ENCODE measurements at places on chromosomes 7 and 10.

DNA sequence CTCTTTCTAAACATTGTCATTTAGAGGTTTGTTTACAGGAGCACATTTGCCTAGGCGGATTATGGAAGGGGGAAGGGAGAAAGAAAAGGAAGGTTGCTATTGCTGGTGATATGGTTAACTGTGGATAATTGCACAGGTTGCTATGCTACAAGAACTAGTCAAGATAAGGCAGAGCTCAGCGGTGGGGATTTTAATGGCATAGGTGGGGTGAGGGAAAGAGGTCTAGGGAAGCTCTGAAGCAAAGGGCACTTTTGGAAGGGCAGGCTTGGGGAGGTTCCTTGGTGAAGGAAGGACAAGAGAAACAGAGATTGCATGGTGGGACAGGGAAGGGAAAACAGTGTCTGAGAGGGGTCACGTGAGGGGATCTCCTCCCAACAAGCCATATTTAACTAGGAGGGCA lies 19.5 kb downstream of the HYAL4 start:
- DNase-seq: no peak

GRCh38 chr10:59362959-59363381 lies 621 bp upstream of the FAM13C start:
- peak; percentile 40 for DNase-seq

- no peak for DNase-seq
Observed at GRCh38 chr10:12597788-12598765, 248.7 kb downstream of the CAMK1D start.

DNA sequence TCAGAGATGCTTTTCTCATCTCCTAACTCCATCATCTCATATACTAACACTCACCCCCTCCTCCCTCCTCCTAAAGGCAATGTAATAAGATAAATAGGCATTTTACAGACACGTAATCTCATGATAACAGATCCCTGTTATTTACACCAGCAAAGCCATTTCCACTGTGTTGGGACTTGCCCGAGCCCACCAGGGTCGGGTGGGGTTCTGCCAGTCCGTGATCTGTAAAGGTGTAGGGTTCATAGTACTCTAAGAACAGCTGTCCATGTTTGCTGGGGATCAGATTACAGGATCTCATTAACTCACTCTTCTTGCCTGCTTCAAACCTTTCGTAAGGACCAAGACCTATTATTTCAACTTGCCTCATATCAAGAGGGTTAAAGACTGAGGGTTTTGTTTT lies 172.4 kb downstream of the FZD1 start:
- no peak for DNase-seq

- DNase-seq: no peak
Observed at GRCh38 chr7:102845346-102845745, 67.5 kb upstream of the LRRC17 start.

- peak; percentile 27 for DNase-seq
Observed at GRCh38 chr10:47379901-47380300, 4.2 kb downstream of the ZNF488 start.

GRCh38 chr10:28949005-28950004 lies 272.0 kb downstream of the BAMBI start:
- DNase-seq: no peak

DNA sequence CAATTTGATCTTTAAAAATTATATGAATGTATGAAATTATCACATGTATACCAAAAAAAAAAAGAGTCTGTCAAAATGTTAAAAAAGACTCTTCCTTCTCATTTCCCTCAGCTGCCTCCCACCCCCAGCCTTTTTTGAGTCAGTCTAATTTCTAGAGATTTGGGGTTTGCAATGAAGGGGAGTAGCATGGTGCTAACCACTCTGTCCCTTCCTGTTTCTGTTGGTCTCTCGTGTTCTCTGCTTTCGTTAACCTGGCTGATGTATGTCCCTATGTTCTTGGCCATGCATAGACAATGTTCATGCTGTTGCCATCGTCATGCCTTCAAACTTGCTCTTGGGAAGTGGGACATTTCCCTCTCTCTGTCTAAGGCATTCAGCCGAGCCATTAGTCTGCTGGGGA lies 474.1 kb downstream of the LRMDA start:
- DNase-seq: no peak

DNA sequence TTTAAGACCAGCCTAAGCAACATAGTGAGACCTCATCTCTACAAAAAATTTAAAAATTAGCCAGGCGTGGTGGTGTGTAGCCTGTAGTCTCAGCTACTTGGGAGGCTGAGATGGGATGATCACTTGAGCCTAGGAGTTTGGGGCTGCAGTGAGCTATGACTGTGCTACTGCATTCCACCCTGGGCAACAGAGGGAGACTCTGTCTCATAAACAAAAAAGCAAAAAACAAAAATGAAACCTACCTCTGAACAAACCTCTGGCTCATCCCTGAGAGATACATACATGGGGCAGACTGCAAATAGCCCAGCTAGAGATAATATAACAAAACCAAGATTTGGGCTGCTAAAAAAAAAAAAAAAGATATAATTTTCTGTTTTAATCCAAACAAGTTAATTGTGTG lies 19.5 kb downstream of the C10orf67 start:
- DNase-seq: no peak

DNA sequence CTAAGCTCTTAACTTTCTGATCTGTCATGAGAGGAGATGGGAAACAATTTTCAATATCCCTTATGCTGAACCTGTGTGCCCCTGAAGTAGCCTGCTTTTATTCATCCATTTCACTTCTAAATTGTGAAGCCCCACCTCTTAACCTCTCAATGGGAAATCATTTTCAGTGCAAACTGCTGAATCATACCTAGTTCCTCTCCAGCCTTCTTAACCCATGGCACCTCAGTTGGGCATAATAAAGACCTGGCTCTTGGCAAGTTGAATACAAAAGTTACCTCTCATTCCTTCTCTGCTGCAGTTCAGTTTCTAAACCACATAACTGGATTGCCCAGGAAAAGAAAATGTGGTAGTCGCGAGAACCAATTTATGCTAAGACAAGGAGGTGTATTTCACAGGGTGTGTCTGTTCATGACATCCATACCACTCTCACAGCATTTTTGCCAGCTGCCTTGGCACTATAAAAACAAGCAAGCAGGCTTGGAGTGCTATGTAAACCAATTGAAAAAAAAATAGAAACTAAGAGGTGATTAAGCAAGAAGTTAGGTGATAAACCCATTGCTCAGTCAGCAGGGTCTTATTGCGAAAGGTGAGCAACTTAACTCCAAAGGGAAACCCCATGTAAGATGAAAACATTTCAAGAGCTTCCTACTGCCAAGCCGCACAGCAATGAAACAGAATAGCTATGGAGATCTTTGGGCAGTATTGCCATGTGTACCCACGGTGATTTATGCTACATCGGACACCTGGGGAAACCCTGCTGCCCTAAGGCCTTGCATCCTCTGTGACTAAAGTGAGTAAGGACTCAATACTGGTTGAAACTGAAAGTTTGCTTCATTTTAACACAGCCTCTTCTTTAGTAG lies 57.0 kb upstream of the DKK1 start:
- DNase-seq: no peak

DNA sequence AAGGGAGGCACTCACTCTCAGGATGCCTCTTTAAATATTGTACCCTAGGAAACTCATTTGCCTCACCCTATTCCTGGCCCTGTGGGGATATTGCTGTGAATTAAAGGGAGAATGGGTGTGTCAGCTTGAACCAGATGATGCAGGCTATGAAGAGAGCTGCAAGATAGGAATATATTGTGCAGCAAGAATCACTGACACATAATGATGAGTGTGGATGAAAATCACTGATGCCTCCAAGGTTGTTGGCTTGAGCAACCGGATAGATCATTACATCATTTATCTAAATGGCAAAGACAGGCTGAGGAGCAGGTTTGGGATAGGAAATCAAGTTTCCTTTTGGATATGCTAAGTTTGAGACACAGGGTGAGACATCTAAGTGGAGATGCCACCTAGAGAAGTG lies 6.2 kb downstream of the SLC26A4 start:
- no peak for DNase-seq

All from activated CD8-positive, alpha-beta memory T cell treated with anti-CD3 and anti-CD28 coated beads, Interleukin-2, amount 10 ng/mL, durations not matched to agents 7 days and 5 days (primary cell).